Stimulated activated CD8-positive, alpha-beta memory T cell treated with anti-CD3 and anti-CD28 coated beads, Interleukin-2, amount 100 ng/mL, for 1 hour (primary cell): ENCODE measurements at places on chromosomes 12 and 14.

DNA sequence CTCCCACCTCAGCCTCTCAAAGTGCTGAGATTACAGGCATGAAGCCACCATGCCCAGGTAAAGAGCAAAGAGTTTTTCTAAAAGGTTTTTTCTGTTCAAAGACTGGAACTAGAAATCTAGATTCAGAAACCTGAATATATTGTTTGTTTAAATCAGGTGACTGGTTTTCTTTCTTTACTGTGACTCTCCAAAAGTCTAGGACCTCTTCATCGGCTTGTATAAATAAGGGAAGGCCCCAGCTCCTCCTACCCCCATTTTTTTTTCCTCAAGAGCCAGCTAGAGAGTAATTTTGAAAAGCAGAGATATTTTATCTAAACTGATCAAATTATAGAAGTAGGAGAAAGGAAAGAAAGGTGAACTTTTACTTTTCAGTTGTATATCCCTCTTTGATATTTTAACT is 48.0 kb downstream of the TMEM116 start:
- no peak for DNase-seq

GRCh38 chr14:73783107-73783727 is 68.4 kb upstream of the PTGR2 start:
- DNase-seq, result no peak

- DNase-seq, result no peak
Measured at GRCh38 chr14:89374908-89375307, 42.1 kb downstream of the FOXN3 start.

GRCh38 chr12:68612202-68612601 is 1.5 kb downstream of the RAP1B start:
- DNase-seq, result no peak

DNA sequence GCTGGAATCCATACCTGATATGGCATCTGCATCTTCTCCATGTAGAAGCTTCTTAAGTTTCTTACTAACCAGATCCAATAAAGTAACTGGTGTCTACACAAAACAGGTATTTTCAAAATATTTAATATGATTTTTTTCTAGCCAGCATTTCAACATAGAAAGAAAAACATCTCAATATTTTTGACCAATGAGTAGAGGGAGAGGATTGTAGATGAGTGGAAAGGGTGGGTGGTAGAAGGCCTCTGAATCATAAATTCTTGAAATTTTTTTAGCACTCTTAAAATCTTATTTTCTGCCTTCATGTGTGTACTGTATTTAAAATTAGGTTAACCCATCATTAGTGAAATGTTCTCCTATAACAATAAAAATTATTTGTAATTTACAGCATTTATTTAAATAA is 18.0 kb downstream of the DEPDC4 start:
- DNase-seq, result no peak

GRCh38 chr14:81559385-81559784 is 25.7 kb upstream of the SEL1L start:
- DNase-seq, result no peak

DNA sequence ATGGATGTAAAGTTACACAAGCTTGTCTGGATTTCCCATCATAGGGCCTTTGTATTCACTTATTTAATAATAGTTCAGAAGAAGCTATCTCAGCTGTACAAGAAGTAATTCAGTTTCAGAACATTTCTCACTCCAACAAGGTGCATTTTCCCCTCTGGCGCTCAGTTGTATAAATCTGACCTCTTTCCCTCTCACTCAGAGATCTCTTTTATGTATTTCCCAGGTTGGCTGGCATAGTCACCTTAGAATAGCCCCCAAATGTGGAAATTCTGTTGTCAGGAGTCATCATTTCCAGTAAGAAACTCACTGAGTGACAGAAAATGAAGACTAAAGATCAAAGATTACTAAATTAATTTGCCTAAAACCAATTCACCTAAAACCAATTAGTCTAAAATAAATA is 11.2 kb downstream of the AJUBA start:
- no peak for DNase-seq

DNA sequence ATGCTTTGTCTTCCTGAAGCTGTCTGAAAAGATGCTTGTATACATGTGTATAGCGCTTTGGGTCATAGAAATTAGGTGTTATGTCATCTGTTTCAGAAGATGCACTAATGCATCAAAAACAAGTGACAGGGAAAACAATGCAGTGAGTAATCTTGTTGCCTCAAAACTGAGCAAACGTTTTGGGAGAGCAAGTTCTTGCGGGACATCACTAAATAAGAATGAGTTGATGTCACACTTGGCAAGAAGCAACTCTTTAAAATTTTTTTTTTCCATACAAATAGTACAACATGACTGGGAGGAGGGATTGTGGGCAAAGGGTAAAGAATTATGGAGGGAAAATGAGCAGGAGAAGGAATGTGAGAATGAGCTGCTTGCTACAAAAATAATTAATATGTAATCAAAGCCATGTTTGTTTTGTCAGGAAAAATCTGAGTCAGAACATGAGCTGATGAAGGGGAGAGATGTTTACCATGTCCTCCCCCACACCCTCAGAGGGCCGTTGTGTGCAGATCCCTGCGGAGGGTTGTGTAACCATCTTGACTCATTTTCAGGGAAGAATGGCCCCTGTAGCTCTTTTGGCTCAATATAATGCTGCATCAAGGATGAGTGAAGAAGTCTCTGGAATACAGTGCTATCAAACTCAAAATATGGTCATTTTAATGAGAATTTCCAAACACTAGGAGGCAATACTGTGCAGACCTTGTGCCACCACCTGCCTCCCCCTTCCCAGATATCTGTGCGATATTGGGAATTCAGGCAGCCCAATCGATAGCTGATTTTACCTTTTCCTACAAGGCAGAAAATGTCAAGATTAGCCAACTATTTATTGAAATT is 41.4 kb downstream of the BORCS5 start:
- DNase-seq, result no peak

DNA sequence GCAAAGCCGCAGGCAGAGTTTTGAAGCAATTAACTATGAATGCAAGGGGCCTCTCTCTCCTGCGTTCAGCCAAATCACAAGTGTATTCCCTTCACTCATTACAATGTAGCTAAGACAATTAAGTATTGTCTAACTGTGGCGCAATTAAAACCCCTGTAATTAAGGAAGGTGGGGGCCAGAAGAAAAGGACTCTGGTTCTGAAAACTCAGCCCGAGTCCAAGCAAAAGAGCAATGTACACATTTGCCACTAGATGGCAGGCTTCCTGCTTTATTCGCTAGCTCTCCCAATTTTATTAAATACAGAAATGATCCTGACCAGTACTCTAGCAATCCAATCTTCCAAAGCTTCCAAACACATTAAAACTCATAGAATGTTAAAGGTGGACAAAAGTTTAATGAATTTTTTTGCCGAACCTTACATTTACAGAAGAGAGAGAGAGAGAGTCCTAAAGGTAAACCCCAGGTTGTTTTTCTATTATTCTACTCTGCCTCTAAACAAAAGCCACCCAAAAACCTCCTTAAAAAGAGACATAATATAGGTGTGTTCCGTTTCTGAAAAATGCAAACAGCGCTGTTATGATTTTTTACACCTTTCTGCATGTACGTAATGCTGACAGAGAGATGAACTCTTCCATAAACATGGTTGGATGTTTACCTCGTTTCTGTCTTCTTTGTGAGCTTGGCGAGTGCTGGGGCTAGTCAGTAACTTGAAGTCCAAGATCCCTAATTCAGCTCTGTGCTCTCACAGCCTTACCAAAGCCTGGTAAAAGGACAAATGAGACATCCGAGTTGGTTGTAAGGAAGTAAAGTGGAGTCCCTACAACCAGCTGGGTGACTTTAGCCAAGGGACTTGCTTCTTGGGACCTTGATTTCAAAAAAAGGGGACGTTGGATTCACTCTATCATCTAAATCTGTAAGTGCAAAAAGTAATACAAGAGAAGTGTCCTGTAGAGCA is 50.9 kb upstream of the VASH1 start:
- DNase-seq, result no peak

DNA sequence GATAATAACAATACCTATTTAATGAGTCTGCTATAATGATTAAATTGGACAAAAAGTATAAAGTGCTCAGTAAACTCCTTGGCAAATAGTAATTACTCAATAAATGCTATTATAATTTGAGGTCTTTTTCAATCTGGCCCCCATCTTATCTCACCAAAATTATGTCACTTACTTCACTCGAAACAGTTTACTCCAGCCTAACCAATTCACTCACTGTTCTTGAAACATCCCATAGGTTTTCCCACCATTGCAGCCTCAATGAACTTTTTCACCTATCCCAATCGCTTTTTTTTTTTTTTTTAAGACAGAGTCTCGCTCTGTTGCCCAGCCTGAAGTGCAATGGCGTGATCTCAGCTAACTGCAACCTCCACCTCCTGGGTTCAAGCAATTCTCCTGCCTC is 17.5 kb upstream of the PRKAG1 start:
- no peak for DNase-seq

GRCh38 chr14:95144849-95145248 is 12.5 kb downstream of the DICER1 start:
- DNase-seq, result no peak

DNA sequence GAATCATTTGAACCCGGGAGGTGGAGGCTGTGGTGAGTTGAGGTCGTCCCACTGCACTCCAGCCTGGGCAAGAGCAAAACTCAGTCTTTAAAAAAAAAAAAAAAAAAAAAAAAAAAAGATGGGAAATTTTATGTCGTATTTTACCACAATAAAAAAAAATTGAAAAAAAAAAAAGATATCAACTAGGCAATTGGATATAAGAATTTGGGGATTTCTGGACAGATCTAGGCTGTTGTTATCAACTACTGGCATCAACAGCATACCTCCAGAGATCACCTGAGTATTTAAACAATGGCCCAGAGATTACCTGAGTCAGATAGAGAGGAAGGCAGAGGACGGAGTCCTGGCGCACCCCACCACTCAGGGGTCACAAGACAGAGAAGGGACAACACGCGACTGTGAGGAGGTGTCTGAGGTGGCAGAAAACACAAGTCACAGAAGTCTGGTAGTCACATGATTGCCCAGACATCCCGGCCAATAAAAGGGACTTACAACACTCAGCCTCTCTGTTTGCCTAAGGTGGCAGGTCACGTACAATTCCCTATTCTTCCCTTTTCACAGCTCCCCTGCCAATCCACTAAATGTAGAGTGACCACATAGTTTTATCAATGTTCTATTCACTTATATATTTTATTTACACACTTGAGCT is 1.8 kb downstream of the SPRING1 start:
- DNase-seq, result no peak

GRCh38 chr12:52331039-52331438 is 9.8 kb upstream of the KRT83 start:
- no peak for DNase-seq
